ENCODE measurements at places on chromosomes 1 and 21.

GRCh38 chr1:228937851-228938536 is 202.7 kb downstream of the RHOU start:
- no peak for DNase-seq

GRCh38 chr1:37186246-37186756 is 152.0 kb upstream of the GRIK3 start:
- no peak for DNase-seq

DNA sequence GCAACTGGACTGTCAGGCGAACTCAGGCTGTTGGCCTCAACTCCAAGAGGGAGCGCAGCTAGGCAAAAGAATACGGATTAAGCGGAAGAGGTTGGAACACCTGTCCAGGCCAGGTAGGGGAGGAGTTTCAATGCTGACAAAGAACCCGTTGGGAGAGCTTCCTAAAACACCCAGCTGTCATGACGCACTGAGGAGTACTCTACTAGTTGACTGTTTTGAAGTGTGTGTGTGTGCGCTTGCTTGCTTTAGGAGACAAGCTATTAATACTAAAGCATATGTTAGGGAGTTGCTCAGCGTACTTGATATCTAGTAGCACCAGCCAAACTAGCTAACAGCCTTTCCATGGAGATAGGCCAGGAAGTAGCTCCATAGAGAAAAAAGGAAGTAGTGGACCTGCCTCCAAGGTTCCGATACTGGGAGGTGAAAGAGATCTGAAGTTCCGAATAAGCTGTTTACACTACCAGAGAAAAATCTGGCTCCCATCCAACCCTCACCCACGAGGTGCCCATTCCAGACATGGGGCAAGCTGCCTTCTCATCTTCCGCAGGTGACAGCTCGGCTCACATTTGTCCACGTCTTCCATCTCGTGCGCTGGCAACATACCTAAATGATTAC is 974 bp upstream of the FNBP1L start:
- peak; percentile 35 for DNase-seq

- no peak for DNase-seq
These were observed 80.7 kb downstream of the NID1 start for GRCh38 chr1:235984041-235984825.

GRCh38 chr1:211126622-211127021 is 7.3 kb downstream of the KCNH1 start:
- no peak for DNase-seq

GRCh38 chr1:79945391-79945790 is 938.9 kb upstream of the ADGRL4 start:
- no peak for DNase-seq

DNA sequence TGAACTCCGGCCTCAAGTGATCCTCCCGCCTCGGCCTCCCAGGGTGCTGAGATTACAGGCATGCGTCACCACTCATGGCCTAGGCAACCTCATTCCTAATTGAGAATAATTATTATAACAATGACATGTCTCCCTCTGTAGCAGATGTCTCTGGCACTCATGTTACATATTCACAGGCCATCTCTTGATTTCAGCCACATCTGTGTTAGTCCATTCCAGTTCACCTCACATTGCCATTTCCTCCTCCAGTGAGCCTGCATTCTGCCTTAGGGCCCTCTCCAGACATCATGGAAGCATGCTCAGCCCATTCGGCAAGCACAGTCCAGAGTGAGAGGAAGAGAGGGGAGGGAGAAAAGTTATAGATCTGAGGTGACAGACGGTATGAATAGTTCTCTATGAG is 32.5 kb downstream of the CDKN2C start:
- no peak for DNase-seq

DNA sequence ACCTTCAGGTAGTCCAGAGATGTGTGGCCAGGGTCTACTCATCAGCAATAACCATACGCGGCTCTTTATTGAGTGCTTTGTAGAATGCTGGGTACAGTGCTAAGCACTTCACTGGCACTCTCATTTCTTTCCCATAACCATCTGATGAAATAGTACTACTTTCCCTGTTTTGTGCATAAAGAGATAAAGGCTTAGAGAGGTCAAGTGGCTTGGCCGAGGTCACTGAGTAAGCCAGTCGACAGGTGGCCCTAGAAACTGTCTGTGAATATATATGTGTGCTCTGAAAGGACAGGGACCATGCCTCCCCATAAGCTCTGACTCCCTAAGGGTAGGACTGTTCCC is 52.8 kb downstream of the NENF start:
- DNase-seq = no peak

DNA sequence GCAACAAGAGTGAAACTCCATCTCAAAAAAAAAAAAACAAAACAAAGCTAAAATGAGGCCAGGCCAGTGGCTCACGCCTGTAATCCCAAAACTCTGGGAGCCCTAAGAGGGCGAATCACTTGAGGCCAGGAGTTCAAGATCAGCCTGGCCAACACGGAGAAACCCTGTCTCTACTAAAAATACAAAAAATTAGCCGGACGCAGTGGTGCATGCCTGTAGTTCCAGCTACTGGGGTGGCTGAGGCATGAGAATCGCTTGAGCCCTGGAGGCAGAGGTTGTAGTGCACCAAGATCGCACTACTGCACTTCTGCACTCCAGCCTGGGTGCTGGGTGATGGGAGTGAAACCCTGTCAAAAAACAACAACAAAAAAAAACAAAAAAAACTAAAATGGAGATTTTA is 191.2 kb upstream of the SGIP1 start:
- no peak for DNase-seq

DNA sequence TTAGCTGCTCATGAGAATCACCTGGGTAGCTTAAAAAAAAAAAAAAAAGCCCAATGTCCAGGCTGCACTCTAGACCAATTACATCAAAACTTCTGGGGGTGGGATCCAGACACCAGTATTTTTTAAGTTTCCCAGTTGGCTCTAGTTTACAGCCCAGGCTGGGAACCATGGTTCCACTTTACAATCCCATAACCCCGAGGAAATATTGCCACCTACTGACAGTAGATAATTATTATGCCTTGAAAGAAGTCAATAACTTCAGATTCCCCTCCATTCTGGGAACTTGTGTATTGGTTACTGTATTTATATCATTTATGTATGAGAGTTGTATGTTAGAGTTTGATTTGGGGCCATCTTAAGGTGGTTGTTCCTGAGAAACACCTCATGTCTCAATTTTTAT is 100.2 kb downstream of the SPATA46 start:
- peak; percentile 32 for DNase-seq

DNA sequence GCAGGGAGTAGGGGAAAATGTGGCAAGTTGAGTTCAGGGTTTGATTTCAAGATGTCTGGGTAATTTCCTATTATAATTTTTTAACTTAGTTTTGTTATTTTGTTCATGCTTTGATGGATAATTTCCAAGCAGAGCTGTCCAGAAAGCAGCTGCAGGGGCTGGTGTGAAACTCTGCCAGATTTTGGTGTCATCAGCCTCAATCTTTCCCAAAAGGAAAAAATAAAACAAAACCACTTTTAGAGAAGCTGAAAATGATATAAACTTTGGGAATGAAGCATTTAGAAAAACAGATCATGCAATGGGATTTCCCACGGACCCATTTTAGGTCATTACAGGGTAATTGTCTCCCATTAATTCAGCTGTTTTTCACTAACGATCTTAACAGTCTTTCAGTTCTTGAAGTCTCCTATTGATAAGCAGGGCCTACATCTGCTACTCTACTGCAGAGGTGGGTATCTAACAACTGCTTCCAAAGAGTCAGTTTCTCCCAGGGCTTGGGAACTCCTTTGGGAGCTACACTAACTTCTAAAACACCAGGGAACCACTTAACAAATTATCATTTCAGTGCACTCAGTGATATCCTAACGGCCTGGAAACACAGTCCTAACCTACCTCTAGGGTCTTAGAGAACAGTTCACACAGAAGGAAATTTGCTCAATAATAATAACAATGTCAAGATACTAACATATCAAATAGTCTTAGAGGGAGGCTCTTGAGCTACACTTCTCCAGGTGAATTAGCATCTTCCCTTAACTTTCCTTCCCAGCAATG is 12.3 kb downstream of the ZNF436 start:
- no peak for DNase-seq

- no peak for DNase-seq
These were observed 8.8 kb upstream of the ANGPTL7 start for GRCh38 chr1:11180342-11180744.

GRCh38 chr1:151211972-151212705 is 13.8 kb downstream of the PIP5K1A start:
- DNase-seq = no peak

Data from NCI-H187 (cell line).